ENCODE measurements at places on chromosomes 7 and 10.

DNA sequence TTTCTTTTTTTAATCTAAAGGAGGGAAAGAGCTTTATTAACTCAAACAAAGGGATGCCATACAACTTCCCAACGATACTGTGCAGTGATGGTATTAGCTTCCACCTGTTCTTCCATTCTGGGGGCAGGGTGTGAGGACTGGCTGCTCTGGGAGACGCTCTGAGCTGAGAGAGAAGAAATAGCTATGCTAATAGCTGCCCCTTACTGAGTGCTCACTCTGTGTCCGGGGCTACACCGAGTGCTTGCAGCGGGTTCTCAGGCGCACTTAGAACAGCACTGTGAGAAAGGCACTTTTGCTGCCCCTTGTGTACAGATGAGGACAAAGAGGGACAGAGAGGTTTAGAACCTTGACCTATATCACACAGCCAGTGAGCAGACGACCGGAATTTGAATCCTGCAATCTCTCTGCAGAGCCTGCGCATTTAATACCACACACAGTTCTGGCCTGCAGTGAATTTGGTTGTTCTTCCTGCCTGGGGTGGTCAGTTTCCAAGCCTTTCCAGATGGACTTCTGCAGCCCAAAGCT is 142.2 kb downstream of the PLPP4 start:
- no peak for DNase-seq

GRCh38 chr7:43325595-43325994 is 213.1 kb downstream of the HECW1 start:
- no peak for DNase-seq

DNA sequence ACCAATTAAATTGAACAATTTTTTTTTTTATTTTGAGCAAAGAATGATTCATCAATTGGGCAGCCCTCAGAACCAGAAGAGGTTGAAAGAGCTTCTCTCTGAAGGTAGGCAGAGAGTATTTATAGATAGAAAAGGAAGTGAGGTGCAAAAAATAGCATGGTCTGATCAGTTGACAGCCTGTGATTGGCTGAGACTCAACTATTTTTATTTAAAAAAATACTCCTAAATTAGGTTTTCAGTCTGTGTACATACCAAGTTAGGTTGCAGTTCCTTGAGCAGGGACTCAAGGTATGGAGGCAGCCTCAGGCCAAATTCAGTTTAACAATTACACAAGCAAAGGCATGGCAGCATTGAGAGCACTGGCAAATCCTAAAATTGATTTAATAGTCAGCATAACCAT is 1074.7 kb downstream of the SORCS1 start:
- DNase-seq = no peak

DNA sequence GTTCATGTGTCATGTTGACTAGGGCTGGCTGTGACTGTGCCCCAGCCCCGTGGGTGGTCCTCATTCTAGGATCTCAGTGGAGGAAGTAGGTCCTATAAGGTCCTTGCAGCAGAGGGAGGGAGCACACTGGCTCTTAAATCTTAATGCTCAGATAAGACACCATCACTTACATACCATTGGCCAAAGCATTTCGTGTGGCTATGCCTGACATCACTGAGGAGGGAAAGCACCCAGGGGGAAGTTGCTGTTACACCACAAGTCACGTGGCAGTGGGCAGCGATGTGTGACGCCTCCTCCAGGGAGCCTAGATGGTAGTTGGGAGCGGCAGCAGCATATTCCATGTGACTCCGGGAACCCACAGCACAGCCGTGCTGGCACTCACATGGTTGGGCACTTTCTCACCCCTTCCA is 224.7 kb upstream of the SH2B2 start:
- no peak for DNase-seq

GRCh38 chr10:48951707-48952106 is 12.1 kb upstream of the LRRC18 start:
- DNase-seq = no peak

GRCh38 chr7:156640949-156641485 is 443 bp downstream of the RNF32 start:
- DNase-seq = no peak

DNA sequence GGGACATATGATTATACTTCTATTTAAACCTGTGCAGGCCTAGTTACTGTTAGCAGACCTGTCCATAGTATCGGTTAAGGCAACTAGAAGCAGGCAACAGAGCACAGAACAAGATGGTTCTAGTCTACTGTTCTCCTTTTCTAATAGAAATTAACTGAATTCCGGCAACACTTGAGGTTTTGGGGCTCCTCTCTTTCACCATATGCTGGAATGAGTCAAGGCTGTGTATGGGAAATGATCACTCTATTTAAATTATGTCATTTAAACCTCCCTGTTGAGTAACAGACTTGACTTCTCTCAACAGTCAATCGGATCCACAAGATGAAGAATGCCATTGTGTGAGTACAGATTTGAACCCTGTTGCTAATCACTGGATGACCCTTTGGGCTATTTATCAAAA is 6.2 kb upstream of the OTUD1 start:
- DNase-seq = no peak

DNA sequence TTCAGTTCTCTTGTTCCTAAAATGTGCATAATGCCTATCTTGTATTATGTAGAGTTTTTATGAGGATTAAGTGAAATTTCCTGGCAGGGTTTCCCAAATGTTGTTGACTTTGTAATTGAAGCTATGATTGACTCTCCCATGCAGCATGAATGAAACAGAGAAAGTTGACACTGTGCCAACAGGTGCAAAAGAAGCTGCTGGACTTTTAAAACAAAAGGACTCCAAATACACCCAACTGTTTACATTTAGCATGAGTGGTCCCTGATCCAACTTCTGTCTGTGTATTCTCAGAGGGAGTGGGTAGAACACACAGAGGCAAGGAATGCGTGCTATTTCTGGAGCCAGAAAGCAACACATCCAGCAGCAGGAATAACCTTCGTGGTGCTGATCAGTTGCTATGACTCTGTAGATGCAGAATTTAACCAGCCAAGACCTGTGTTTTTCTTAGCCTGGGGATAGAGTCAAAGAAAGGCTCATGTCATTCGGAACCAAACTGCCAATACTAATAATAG is 14.4 kb upstream of the RBM20 start:
- no peak for DNase-seq

- DNase-seq = no peak
Observed at GRCh38 chr7:151367284-151367683, 25.7 kb downstream of the NUB1 start.

GRCh38 chr10:124347956-124348355 is 70.8 kb downstream of the OAT start:
- no peak for DNase-seq

DNA sequence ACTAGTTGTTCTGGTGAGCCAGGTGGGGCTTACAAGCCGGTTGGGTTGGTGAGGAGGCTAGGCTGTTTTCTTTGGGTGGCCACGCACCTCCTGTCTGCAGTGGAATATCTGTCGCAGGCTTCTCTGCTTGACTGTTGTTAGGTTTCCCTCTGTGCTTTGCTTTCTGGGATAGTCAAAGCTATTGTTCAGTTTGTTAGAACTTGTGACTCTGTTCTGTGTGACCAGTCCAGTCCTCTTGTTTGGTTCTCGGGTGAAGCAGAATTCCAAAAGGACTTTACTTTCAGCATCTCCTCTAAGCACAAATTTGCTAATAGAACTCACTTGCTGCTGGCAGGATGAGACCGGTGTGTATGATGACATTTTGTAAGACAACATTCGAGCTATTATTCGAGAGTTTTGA is 105.3 kb downstream of the CREB5 start:
- no peak for DNase-seq

GRCh38 chr10:480498-480927 is 209.0 kb downstream of the DIP2C start:
- DNase-seq = no peak

GRCh38 chr7:51366930-51367613 is 50.5 kb upstream of the COBL start:
- no peak for DNase-seq

- no peak for DNase-seq
Observed at GRCh38 chr10:118590334-118590733, 5.1 kb downstream of the PRLHR start.

- DNase-seq = no peak
Observed at GRCh38 chr7:16916105-16916639, 34.4 kb upstream of the AGR3 start.

GRCh38 chr7:20194343-20194995 is 22.7 kb downstream of the MACC1 start:
- DNase-seq = no peak

DNA sequence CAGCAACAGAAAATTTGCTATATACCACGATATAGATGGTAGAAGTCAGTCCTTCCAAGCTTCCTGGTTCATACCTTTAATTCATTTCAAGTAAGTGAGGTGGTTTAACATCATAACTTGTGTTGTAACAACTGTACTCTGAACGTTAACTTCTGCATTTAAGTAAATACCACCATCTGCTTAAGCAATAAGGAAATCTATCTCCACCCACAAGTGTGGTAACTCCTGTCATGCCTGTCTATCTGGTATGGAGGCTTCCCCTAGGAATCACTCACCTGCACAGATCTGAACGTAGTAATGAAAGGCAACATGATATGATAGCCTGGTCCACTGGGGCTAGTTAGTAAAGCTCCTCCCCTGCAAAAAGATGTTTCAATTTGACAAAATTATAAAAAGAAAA is 2.3 kb downstream of the ERLIN1 start:
- no peak for DNase-seq

GRCh38 chr10:14060320-14061070 is 270.2 kb downstream of the FRMD4A start:
- no peak for DNase-seq

Measured in Panc1 (cell line).